LHCN-M2 (cell line): ENCODE measurements at places on chromosomes 7 and 10.
A peak's percentile ranks its signal among the peaks of the same experiment; 100 is the strongest.

- no peak for DNase-seq
Measured at GRCh38 chr10:113891476-113891875, 37.0 kb downstream of the NHLRC2 start.

- DNase-seq = no peak
Measured at GRCh38 chr7:22151901-22152300, 205.1 kb downstream of the RAPGEF5 start.

- no peak for DNase-seq
Measured at GRCh38 chr7:133109816-133110215, 27.9 kb upstream of the CHCHD3 start.

- no peak for DNase-seq
Measured at GRCh38 chr10:67046507-67046906, 120.7 kb downstream of the LRRTM3 start.

DNA sequence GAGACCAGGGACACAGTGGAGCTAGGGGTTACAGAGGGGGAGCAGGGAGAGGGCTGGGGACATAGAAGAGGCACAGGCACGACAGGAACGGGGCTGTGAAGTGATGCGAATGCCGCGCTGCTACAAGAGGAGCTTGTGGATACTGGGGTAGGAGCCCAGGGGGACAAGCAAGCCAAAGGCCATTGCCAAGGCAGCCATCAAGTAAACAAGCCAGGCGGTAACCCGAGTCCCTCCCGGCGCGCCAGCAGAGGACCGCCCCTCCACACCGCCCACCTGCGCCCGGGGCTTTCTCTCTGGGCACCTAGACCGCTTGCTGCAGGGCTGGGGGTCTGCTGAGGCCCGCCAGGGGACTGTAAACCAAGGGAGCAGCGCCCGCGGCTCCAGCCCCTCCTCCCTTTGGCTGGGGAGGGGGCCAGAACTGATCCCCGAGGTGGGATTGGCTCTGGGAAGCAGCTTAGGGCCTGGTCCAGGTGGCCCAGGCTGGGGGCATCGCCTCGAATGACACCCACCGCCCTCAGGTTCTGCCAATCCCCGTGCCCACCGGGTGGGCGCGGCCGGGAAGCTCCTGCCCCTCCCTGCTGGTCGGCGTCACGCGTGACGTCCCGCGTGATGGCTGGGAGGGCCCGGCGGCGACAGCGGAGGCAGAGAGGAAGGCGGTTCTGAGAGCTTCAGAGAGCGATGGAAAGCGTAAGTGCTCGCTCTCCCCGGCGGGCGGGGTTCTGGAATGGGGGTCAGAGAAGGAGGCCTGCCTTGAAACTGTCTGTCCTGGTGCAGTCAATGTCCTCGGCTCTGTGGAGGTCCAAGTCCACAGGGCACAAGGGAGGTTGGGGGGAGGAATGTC is 982 bp downstream of the SFXN3 start:
- DNase-seq = peak; percentile 65

GRCh38 chr10:8418631-8419030 is 364.1 kb downstream of the GATA3 start:
- no peak for DNase-seq

GRCh38 chr10:62681211-62681940 is 123.1 kb upstream of the ADO start:
- peak; percentile 39 for DNase-seq

- DNase-seq = no peak
Measured at GRCh38 chr10:52623761-52624160, 148.8 kb downstream of the MBL2 start.

- DNase-seq = peak; percentile 59
Measured at GRCh38 chr7:128030654-128031611, at the start of gene LRRC4. TSS of gene LRRC4 (minus strand) at chr7:128031437. CDS start at chr7:128030640, 797 bp downstream.

DNA sequence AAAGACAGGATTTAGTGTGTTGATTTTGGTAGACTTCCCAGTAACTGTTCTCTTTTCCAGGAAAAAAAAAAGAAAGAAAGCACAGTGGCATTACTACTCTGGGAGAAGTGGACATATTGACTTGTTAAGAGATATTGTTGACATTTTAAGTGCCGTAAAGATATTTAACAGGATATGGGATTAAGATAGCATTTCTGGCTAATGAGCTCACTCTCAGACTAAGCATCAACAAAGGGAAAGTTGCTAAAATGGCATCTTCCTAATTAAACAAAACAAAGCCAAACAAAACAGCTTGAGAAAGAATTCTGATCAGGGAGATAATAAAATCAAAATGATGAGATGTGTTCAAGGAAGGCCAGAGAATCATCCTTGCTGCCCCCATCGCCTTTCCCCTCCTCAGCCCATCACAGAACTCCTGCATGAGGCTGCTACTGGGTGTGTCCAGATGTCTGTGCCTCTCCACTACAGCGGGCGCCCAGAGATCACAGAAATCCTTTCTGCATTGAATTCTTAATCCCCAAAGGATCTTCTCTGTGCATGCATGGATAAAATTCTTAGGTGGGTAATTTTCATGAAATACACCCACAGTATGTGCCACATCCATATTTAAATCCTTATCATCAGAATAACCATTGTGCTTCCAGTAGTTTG is 270.5 kb downstream of the POU6F2 start:
- no peak for DNase-seq

GRCh38 chr10:128429321-128429720 is 303.1 kb upstream of the MKI67 start:
- DNase-seq = no peak

- DNase-seq = no peak
Measured at GRCh38 chr7:24871770-24872169, 108.2 kb downstream of the OSBPL3 start.
